ENCODE measurements at places on chromosomes 1 and 21. TPM values are rescaled to one million over a fixed set of nuclear protein-coding genes. Genes with fewer than 3 reads are reported as not detected.

Gene KRTAP12-2
- not detected for total RNA-seq

Gene LCK
- not detected for total RNA-seq

GRCh38 chr1:168603501-168604110, 27.2 kb downstream of the XCL1 start:
- DNase-seq: peak; percentile 72

DNA sequence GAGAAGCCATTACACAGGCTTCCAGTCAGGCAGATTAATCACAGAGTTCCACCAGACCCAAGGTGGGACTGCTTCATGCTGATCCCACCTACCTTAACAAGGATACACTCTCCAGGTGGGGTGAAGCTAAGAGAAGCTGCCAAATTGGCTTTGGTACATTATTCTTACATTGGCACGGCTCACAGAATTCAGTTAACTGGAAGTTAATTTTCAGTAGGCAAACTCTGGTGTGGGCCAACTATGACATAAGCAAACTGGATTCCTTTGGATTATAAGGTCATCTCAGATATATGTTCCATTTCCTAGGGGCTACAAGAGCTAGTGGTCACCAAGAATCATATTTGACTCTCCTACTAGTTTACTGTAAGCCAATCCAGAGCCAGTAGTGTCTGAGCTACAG, 448.8 kb upstream of the BEND5 start:
- DNase-seq: no peak

DNA sequence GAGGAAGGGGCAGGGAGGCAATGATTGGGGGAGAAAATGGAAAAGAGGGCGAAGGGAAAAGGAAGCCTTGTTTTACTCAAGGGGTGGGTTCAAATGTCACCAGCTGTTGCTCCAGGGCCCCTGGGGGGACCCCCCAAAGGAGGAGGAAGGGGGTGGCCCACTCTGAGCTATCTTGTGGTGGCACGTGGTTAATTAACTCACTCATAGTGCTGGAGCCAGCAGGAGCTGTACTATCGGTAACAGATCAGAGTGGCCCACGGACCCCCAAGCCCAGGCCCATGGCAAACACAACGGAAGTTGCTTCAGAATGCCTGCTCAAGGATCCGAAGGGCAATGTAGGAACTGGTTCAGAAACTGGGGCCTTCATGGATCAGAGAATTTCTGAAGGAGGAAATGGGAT, 7.2 kb downstream of the TFF2 start:
- DNase-seq: no peak

DNA sequence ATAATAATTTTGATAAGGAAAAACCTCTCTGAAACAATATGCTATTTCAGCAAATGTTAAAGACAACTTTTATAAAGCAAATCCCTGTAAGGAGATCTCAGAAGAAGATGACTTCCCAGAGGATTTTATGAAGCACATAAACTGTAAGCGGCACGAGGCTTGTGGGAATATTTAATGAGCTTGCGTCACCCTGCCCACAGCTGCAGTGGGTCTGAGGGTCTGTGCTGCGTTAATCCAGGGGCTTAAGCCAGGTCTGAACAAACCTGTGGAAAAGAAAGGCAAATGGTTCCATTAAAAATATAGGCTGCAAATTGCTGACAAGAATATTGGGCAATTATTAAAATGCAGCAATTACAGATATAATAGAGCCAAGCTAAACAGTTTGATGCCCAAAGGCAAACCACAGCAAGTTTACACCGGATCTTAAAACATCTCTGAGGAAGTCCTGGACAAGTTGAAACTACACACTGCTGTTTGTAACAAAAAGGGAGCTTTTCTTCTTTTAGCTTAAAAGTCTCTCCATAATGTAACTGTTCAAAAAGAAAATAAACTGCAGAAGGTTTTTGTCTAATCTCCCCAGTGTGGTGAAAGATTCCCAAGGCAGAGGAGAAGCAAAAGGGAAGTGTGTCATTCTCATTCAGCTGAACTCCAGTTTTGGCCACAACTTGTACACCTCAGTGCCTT, 21.8 kb downstream of the TGFBR3 start:
- DNase-seq: no peak

DNA sequence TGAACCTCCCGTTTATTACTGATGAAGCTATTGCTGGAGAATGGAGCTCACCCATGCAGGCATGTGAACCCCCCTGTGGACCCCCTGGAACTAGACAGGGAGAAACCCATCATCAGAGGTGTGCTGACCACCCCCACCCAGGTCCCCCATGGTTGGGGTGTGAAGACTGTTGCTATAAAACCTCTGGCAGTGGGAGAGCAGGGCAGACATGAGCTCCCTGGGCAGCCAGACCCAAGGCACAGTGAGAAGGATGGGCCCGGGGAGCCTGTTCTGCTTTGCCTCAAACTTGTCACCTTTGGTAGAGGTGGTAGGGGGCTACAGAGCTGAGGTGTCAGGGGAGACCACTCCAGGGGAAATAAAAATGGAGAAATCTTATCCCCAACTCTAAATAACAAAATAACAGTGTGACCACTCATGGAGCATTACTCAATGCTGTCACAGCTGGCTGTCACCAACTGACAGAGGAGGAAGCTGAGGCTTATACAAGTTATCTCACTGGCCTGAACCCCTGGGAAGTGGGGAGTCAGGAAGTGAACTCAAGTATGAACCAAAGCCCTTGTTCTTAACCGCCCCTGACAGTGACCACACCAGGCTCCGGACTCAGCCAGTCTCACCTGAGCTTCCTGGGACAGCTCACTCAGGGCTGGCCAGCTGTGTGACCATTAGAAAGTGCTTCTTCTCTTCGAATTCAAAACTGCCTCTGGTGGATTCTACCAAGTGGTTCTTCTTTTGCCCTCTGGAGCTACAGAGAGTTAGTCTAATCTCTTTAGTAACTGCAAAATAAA, 698.8 kb downstream of the MATN1 start:
- DNase-seq: no peak

GRCh38 chr1:66380452-66381212, 153.3 kb upstream of the SGIP1 start:
- no peak for DNase-seq

DNA sequence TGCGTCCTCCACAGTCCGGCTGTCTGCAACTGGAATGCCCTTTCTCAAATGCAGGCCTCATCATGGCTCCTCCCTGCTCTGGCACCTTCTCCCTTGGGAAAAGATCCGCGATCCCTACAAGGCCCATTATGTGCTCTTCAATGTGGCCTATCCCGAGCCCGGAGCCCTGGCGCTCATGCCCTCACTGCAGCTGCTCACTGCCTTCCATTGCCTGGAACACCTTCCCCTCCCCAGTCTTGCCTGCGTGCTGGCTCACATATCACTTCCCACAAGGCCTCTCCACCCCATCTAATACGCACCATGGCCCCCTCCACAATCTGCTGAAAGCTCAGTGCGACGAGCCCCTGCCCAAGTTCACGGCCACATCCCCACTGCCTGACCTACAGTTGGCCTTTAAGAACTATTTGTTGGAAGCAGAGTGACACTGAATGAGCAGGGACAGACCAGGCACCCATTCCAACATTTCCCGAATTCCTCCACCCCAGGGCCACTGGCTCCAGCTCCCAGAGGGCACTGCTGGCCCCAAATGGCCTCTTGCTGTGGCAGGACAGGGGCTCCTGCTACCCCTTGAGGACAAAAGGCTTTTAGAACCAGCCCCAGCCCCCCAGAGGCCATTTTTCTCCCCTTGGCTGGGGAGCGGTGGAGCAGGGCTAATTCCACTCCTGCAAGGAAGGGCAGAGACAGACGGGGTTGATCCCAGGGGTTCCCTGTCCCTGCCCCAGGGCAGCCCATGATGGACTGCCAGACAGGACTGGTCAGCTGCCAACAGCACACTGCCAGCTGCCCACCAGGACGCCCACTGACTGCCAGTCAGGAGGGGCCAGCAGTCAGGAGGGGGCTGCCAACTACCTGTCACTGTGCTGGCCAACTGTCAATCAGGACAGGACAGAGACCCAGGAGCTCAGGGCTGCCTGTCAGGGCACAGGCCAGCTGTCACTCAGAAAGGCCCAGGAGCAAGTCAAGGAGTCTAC, 64.8 kb downstream of the DHRS3 start:
- no peak for DNase-seq

Gene ADAM30
- total RNA-seq: not detected

DNA sequence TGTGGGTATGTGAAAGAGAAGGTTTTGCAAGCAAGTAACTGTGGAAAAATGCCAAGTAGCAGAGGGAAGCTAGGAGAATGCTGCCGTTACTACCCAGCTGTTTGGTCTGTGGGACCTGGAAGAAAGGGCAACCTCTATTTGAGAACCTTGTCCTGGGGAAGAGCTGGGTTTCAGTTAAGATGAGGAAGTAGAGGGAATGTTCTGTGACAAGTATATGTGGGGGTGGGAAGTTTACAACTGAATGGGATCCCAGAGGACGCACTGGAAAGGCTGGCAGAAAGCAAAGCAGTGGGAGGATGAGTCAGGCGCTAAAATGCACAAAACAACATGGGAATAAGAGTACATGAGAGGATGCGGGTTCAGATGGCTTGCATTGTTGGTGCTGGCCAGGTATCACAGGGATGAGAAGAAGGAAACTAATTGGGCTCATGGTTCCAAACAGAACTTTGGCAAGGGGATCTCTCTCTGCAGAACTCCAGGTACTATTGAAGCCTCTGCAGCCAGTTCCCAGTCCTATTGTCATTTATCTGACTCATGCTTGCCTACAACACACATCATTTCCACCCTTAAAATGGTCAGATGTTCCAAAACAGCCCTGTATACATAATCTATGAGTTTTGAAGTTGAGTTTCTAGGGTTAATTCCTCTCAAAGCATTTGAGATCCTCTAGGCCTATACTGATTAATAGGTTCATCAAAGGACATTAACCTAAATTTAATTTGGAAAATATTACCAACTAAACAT, 88.5 kb upstream of the VAV3 start:
- DNase-seq: no peak

DNA sequence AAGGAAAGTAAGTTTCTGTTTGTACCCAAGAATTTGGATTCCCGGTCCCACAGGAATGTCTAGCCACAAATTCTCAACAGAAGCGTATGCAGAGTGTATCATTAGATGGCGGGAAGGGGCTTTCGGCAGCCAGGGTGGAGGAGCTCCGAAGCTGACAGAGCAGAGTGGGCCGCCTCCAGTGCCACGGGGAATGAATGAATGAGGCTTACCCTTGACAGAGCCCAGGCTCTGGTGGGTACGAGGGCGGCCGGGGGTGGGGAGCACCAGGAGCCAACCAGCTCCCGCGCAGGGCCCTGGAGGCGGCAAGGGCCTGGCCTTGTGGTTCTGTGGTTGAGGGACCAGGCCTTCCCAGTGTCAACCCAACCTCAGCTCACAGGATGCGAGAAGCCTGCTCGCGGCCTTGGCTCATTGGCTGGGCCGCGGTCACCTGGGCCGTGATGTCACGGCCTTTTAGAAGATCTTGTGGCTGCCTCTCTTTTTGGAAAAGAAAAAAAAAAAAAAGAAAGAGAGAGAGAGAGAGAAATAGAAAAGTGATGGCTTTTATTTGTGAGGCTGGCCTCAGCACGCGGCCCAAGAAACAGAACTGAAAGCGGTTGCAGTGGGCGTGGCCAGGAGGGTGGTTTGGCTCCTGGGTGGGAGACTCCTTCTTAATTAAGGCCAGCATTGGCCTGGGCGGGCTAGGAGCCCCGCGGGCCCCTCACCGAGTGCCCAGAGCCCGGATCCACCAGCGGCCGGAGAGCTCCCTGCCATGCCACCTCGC, 34.9 kb upstream of the RUNX3 start:
- no peak for DNase-seq

DNA sequence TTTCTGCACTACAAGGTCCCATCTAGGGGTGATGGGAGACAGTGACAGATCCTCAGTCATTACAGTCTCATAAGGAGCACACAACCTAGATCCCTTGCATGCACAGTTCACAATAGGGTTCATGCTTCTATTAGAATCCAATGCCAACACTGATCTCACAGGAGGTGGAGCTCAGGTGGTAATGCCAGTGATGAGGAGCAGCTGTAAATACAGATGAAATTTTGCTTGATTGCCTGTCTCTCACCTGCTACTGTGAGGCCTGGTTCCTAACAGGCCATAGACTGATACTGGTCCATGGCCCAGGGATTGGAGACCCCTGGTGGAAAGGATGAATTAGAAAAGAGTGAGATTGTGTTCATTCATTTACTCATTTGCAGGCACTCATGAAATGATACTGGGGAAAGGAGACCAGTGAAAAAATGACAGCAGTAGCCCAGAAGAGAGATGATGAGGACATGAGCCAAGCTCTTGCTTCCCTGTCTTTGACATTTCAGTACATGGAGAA, 251.6 kb upstream of the DUSP10 start:
- DNase-seq: no peak

DNA sequence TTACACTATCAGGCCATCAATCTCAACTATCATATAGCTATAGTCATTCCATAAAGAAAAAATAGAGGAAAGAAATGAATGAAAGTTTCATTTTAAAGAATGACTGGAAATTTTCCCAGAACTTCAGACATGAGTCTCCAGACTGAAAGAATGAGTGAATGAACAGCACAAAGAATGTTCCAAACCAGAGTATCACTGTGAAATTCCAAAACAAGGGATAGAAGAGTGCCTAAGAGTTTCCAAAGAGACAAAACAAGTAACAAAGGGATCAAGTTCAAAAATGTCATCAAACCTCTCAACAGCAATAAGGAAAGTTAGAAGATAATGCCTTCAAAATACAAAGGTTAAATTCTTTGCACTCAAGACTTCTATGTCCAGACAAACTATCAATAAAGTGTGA, 114.9 kb downstream of the DENND1B start:
- DNase-seq: no peak

- DNase-seq: no peak
Measured at GRCh38 chr1:85630493-85630892, 49.9 kb downstream of the CCN1 start.

Gene REN
- not detected for total RNA-seq

Gene TRIM46
- total RNA-seq: 0.43 TPM

DNA sequence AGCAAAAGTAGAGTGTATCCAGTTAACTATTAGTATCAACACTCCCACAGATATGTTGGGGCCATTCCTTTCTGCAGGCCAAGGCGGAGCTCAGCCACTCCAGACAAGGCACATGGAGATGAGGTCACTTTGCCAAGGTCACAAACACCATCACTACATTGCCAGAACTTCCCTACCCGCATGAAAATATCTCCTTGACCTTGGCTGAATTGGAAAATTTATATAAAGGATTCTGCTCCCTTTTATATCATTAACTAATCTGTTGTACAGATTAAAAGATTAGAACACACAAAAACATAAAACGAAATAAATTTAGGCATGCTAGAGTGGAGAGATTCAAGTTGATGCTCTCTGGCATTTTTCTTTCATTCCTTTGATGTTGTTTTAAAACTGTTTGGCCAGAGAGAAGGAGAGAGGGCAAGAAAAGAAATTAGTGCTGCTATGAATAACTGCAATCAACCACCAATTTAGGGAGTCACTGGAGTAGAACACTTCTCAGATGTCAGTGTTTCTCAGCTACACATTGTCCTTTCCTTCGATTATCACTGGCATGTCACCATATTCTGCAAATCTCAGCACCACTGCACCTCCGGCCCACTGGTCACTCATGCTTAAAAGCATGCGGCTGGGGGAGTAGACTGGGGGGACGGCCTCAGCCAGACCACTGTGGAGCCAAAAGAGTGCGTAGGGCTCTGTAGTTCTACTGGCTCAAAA, 78.7 kb upstream of the ATP1B1 start:
- DNase-seq: no peak
